Stimulated activated CD4-positive, alpha-beta T cell treated with anti-CD3 and anti-CD28 coated beads, Interleukin-12 subunit alpha, Interleukin-12 subunit beta, amount 100 ng/mL, for 4 hours (primary cell): ENCODE measurements at places on chromosomes 11 and 22.

GRCh38 chr11:69657911-69658625, 17.1 kb downstream of the LTO1 start:
- DNase-seq, result no peak

- no peak for DNase-seq
Measured at GRCh38 chr22:30866811-30867271, 101.7 kb downstream of the MORC2 start.

- peak; percentile 70 for DNase-seq
Measured at GRCh38 chr22:24525416-24526037, 29.4 kb downstream of the GUCD1 start.

DNA sequence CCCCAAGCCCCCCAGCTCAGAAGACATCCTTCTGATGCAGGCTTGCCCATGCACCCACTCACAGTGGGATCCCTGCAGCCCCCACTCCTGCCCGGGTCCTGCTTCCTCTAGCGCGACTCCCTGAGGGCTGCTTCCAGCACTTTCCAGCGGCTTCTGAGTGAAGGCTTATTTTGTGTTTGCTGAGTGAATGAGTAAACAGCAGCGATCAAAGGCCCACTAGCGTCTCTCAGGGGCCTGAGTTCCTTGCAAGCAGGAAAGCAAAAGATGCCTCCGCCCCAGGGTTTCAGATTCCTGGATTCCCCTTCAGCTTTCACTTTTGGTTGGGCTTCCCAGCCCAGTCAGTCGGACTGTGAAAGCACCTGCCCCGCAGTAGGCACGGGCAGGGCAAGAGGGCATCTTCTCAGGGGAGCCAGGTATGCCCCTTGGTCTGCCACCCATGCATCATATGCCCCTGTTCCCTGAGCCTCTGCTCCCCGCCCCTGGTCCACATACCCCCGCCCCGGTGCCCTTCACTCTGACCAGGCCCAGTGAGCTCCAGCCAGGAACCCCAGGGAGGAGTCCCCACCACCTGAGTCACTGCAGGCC, 9.2 kb downstream of the FADD start:
- DNase-seq, result no peak

DNA sequence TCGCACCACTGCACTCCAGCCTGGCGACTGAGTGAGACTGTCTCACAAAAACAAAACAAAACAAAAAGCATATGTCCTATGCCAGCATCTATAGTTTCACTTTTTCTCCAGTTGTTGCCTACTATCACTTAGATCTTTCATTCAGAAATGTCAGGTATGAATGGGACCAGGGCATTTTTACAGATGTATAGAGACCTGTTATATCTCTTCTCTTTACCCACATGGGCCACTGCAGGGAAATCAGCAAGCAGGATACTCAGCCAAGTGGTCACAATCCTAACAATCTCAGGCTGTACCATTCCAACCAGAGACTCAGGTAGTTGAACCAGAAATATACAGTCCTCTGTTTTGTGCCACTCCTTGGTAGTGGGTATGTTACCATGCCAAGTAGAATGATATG, 16.0 kb upstream of the SREBF2 start:
- DNase-seq, result no peak

- no peak for DNase-seq
Measured at GRCh38 chr11:34890812-34891211, 25.4 kb downstream of the APIP start.

DNA sequence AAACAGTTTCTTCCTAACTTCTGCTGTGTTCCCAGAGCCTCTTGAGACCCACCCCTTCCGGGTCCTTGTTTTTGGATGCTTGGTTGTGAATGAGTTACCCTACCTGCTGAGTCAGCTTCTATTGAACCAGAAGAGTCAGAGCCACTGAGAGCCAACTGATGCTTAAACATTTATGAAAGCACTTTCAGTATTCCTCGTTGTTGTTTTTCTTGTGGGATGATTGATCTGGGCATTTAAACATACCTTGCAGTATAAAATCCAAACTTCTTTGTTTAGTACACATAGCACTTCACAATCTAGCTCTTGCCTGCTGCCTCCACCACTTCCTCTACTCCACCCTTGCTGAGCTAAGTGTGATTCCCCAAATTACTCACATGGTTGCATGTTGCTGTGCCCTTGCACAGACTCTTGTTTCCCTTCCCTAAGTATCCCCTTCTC, 5.5 kb downstream of the PRSS23 start:
- DNase-seq, result no peak

DNA sequence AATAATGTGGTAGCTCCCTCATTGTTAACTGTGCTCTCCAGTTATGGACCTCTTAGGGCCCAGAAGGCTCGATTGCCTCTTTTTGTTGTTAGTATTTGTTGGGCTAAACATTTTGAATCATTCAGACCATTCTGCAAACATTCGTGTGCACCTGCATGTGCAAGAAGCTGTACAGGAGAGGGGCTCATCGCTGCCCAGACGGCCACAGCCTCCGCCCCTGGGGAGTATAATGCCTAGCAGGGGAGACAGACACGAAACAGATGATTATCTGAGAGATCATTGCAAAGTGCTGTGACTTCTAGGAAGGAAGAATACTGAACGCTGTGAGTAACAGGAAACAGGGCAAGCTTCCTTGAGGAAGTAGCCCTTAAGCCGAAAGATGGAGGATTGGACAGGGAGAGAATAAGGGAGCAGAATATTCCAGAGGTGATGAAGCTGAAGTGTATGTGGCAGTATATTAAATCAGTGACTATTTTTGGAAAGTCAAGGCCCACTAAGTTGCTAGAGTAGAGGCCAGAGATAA, 123.3 kb upstream of the RASSF10 start:
- DNase-seq, result no peak

DNA sequence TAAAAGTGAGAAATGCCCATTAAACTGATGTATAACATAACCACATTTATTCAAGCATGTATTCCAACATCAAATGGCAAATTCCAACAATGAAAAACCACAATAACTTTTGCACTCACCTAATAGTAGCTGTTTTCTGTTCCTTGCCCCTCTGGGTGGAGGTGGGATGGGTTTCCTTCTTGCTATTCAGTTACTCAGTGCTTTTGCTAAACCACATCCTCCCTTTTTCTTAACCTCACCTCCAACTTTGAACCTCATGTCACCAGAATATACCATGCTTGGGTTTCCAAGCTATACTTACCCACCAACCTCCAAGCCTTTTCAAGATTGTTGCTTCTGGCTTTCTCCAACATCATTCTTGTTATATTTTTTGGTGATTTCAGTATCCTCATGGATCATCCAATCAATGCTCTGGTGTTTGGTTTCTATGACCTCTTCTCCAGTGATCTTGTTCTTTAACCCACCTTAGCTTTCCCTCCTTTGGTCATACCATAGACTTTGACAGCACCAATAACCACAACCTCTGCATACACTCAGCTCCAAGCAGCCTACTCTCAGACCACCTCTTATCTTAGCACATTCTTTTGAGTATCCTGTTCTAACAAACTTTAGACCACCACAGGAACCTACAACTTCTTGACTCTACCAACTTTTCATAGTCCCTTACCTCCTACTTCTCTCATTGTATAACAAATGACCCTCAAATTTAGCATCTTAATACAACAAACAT, 3.2 kb upstream of the CCDC15 start:
- DNase-seq, result no peak

- DNase-seq, result no peak
Measured at GRCh38 chr22:38984224-38984623, 2.1 kb downstream of the APOBEC3B start.

DNA sequence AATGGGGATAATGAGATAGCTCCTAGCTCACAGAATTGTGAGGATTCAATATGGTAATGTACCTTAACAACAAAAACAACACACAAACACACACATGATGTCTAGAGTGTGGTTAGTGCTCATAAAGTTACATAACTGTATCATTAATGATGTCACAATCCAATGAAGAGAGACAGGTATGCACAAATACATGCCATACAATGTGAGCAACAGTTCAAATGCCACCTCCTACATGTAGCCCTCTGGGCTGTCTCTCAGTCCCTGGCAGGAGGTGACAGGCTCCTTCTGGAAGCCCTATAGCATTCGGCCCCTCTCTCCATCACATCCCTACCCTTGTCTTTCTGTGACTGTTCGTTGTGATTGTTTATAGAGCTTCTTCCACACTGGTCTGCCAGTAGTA, 8.3 kb upstream of the MICALL1 start:
- DNase-seq, result no peak

DNA sequence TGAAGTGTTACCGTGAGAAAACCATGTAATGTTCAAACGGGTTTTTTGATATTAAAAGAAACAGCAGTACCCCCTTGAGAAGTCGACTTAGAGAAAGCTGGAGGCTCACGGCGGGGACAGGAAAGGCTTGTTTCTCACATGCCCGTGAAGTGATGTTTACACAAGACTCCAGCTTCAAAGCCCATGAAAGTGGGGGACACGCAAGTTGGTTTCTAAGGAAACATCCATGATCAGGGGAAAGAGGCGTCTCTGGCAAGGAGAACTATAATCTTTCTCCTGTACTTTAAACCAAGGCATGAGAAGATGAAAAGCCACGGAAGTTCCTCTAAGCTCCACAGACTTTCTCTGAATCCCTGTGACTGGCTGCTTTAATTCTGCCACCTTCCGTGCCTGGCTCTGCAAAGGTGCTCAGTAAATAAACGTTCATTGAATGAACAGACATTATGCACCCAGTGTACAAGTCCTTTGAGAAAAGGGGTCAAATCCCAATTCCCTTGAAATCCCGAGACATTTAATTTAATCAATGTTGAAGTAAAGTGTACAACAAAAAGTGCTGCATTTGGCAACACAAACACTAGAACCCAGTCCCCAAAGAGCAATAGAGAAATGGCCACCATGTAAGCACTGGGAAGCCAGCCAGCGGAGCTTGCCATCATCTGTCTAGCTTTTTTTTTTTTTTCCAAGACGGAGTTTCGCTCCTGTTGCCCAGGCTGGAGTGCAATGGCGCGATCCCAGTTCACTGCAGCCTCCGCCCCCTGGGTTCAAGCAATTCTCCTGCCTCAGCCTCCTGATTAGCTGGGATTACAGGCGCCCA, 58.7 kb downstream of the AHNAK start:
- DNase-seq, result no peak

DNA sequence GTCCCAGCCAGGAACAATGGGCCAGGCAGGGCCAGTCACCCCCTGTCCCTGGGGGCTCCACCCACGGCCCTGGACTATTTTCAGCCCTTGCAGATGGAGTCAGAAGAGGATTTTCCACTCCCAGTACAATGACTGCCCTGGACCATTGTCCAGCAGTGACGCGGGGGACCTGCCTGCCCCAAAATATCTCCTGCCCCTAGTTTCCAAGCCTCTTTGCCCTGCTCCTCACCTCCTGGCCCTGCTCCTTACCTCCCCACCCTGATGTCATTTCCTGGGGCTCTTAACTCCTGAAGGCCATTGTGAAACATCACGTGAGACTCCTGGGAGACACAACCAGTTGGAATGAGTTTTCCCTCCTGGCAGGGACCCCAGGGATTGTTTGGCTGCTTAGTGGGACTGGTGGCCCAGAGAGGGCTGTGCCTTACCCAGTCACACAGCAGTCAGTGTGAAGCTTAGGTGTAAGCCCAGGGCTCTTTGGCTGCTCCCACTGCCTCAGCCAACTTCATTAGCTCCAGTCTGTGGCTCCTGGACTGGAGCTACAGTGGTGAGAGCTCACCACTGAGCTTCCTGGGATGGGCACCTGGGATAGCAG, 22.2 kb downstream of the P2RY2 start:
- DNase-seq, result no peak

- DNase-seq, result no peak
Measured at GRCh38 chr11:6486256-6486655, 5.0 kb downstream of the TIMM10B start.

DNA sequence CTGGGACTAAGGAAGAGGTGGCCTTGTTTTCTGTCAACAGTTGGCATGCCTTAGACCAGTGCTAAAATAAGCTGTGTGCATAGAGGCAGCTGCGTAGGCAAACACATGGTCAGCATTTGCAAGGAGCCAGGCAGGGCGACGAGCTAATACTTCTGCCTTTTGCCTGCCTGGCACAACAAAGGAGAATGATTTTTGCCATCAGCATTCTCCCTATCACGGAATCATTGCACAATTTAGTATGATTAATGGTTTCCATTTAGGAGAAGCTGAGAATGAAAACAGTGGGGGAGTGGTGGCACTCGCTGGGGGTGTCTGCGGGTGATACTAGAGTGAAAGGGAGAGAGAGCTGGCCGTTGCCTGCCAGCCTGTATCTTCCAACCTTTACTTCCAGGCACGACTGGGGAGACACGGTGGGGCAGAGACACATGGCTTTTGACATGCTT, 336.0 kb downstream of the CADM1 start:
- DNase-seq, result no peak

DNA sequence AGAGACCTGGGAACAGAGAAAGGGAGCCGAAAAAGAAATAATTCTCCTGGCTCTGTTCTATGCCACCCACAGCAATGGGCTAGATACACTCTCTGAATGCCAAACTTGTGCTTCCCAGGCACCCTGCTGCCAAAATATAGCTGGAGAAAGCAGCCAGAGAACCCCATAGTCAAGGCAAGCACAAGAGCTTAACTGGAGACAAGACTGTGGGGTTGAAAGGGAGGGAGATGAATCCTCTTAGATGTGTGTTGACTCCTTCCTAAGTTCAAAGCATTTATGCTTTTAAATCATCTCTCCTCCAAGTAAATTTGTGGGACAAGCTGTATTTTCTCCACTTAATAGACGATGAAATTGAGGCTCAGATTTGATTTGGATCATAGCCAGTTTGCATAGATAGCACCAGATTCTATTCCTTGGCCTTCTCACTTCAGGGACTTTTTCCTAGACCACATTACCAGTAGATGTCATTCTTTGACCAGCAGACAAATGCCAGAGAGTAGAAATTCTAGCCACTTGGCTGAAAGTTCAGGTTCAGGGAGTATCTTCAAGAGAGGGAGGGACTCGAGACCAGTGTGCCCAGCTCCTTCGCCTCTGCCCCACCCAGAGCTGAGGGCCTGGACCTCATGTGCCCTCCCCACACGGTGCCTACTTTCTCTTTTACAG, 16.5 kb upstream of the ETS1 start:
- no peak for DNase-seq

DNA sequence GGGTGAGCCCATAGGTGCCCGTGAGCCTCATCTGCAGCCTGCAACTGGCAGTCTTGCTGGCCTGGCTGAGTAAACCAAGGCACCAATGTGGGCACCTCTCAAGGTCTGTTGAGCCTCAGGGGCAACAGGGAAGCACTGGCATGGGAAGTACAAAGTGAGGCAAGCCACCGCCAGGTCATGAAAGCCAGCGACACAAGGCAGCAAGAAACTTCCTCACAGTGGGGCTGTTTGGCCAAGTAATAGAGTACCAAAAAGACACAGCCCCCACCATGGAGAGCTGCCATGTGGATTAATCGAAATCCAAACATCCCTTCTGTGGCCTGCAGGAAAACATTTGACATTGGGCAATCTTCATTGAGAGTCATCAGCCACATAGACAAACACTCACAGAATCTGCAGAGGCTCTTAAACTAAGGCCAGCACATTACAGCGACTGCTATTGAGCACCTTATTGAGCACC, 43.6 kb upstream of the FIBIN start:
- DNase-seq, result no peak
